ENCODE measurements at places on chromosomes 11 and 22. TPM values are rescaled to one million over a fixed set of nuclear protein-coding genes. Genes with fewer than 3 reads are reported as not detected.

- no peak for DNase-seq
These were observed 14.5 kb upstream of the CAPRIN1 start for GRCh38 chr11:34037016-34037415.

DNA sequence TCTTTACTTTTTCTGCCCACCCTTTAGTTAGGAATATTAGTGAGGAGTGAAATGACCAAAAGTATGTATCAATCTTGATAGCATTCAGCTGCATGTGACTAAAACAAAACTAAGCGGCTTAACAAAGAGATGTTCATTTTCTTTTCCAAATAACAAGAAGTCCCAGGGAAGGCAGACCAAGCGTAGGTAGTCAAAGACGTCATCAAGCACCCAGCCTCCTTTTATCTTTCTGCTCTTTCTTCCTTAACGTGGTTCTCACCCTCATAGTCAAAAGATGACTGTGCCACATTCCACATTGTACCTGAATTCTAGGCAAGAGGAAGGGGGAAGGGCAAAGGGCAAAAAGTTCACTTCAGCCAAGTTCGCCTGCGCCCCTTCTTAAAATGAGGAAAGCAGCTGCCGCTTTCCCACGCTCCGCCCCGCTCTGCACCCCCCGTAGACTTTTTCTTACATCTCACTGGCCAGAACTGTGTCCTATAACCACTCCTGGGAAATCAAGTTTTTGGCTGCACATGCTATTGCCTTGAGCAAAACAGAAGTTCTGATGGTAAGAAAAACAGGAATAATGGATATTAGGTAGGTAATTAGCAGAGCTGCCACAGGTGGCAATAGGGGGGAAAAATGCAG is 14.6 kb upstream of the PGM2L1 start:
- no peak for DNase-seq

DNA sequence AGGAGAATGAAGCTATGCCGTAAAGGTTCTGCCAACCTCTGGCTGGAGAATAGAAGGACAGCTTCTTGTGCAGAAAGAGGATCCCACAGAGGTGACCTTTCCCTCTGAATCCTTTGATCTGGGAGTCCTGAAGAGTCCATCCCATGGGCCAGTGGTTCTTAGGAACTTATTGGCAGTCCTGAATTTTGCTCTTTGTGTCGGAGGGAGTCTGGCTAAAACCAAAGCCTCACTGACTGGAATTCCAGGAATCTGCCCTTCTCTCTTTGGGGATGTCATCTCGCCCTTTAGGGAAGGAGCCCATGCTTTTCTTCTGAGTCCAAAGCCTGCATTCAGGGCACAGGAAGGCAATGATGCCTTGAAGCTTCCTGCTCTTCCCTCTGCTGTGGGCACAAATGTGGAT is 45.5 kb downstream of the PKNOX2 start:
- DNase-seq, result no peak

DNA sequence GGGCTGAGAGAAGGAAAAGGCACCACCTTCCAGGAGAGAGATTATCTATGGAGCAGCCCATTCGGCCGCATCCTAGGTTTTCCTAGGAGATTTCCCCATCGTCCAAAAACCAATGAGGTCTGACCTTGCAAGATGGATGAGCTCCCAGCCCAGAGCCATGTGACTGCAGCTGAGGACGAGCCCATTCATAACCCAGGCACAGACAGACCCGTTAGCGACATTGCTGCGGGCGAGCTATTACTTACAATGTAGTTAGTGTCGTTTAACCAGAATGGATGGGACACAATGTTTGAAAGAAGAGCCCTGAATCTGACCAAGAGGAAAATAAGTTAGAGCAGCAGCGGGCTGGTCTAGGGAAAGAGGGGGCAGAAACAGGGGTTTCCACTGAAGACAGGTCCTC is 395.9 kb upstream of the CADM1 start:
- DNase-seq, result no peak

DNA sequence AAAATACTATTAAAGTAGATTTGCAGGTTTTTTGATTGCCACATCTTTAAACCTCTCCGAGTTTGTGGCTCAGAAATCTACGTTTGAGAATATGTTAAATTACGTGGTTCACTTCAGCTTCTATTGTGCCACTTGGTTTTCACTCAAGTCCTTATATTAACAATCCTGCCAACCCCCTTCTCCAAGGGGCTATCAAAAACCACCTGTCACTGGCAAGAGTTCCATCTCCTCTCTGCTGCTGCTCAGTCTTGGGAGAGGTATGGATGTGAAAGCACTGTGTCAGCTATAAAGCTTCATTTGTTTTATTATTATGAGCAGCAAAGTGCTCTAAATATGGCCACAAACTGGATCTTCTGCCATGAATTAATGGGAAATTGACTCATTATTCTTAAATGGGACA is 197.5 kb upstream of the NARS2 start:
- no peak for DNase-seq

DNA sequence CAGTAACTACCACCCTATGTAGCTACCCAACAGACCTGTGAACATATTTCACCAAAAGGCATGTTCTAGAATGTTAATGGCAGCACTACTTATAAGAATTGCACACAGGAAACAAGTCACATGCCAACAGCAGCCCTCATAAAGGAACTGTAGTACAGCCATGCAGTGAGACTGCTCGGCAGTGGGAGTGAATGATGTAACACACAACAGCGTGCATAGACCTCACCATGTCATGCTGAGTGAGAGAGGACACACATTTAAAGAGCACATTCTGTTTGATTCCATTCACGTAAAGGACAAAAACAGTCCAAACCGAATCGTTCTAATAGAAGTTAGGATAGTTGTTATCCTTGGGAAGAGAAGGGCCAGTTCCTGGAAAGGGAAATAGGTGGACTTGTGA is 27.2 kb upstream of the KIRREL3 start:
- DNase-seq, result no peak

- no peak for DNase-seq
These were observed 3.3 kb downstream of the SELENOM start for GRCh38 chr22:31103899-31104694.

- DNase-seq, result no peak
These were observed 139.2 kb downstream of the WNT11 start for GRCh38 chr11:76067099-76067498.

DNA sequence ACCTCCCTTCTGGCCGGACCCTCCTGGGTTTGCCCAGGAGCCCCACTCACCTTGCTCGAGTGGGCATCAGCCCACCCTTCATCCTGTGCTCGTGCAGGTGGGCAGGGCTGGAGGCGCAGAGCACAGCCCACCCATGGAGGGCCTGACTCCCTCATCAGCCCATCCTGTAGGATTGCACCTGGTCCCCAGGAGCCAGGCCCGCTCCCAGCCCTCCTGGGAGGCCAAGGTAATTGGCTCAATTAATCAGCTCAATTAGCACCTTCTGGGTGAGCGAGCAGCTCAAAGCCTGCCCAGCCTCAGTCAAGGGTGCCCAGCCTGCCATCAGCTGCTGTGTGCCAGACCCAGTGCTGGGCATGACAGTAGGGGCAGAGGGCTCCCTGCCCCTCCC is 58.1 kb upstream of the NECTIN1 start:
- DNase-seq, result no peak

DNA sequence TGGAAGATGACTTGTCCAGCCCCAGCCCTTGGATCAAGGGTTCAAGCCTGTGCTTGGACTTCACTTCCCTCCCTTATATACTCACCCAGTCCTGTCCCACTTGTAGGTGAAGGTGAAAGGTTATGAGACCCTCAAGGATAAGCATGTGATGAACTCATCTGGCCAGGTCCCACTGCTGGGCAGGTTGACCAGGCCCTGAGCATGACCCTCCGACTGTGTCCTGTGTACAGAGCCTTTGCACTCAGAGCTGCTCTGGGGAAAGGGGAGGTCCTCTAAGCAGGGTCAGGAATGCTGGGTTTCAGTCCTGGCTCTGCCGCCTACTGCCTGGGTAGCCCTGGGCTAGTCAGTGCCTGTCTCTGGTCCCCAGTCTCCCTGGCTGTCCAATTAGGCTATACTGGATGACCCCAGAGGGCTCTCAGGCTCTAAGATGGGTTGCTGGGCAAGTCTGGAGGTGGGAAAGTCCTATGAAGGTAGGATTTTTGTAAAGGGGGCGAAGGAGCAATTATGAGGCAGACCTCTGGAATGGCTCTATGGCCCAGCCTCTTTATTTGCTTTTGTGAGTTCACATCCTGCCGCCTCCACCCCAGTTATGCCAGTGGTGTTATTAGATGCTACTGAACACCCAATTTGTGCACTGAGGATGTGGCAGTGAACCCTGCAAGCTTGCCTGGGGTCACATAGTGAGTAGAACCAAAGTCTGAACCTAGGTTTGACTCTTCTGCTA is 14.1 kb downstream of the DGAT2 start:
- no peak for DNase-seq

DNA sequence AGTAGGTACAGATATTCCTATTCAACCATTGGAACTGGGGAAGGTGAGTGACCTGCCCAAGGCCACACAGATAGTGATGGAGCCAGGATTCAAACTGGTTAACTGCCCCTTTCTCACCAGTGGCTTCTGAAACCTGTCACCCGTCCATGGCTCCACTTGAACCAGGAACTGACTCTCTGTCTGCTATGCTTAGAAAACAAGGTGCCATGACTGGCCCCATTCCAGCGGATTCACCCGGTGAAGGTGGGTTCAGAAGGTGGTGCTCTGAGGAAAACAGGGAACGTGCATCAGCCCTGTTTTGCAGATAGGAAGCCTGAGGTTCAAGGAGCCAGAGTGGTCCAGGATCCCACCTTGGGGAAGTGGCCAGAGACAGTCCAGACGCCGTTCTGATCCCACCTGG is 2.6 kb upstream of the PATZ1 start:
- no peak for DNase-seq

- DNase-seq, result no peak
These were observed 679 bp upstream of the DPP3 start for GRCh38 chr11:66479394-66480116.

GRCh38 chr22:50432131-50432876 is 42.5 kb downstream of the SBF1 start:
- no peak for DNase-seq

The RBMXL2 gene
- not detected for total RNA-seq

GRCh38 chr11:70732881-70733196 is 334.5 kb downstream of the CTTN start:
- DNase-seq, result no peak

DNA sequence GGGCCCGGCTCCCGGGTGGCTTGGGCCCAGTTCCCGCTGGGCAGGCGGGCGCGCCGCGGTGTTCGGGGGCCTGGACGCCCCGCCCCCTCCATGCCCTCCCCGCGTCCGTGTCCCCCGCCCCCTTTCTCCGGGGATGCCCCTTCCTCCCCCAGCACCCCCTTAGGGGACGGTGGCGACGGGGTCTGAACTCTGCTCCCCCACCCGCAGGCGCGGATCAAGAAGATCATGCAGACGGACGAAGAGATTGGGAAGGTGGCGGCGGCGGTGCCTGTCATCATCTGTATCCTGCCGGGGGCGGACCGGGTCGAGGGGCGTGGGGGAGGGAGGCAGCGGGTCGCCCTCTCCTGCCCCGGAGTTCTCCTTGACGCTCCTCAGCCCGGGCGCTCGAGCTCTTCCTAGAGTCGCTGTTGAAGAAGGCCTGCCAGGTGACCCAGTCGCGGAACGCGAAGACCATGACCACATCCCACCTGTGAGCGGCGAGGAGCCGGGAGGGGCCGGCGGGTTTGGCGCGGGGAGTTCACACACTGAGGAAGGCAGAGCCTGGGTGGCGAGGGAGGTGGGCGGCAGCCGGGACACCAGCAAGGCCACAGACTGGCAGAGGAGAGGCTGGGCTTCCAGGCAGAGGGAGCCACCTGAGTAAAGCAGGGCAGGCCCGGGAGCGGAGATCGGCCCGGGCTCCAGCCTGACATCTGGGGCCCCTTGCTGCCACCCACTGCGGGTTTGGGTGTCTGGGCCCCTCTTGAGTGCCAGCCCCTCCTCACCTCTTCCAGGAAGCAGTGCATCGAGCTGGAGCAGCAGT is 546 bp downstream of the DRAP1 start:
- DNase-seq, result no peak

DNA sequence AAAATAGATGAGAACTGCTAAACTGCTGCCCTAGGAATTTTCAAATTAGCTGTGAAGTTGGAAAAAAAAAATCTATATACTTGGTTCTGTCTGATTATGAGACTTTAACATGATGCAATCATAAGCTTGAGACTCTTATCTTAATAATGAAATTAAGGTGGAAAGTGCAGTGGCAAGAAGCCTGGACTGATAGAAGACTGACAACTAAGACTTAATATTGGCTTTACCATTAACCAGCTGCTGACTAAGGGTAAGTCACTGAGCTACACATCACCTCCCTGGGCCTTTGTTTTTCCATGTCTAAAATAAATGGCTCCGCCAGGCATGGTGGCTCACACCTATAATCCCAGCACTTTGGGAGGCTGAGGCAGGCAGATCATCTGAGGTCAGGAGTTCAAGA is 56.9 kb downstream of the SLC35F2 start:
- DNase-seq, result no peak

The OPCML gene
- total RNA-seq, result 0.10 TPM

DNA sequence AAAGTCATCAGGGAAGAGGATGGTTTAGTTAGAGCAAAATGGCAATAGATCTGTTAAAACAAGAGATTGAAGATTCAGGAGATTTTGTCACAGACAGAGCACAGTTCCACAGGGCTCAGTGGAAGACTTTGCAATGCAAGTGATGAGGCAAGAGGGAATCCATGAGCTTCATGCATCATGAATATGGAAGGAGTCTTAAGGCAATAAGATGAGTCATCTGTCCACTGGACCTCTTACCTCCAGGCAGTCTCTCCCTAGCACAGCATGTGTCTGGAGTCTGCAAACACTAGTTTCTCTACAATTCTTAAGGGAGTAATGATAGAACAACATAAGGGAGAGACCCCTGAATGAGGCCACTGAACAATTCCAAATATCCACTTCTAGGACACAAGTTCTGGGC is 245.7 kb downstream of the NXPE2 start:
- DNase-seq, result no peak

DNA sequence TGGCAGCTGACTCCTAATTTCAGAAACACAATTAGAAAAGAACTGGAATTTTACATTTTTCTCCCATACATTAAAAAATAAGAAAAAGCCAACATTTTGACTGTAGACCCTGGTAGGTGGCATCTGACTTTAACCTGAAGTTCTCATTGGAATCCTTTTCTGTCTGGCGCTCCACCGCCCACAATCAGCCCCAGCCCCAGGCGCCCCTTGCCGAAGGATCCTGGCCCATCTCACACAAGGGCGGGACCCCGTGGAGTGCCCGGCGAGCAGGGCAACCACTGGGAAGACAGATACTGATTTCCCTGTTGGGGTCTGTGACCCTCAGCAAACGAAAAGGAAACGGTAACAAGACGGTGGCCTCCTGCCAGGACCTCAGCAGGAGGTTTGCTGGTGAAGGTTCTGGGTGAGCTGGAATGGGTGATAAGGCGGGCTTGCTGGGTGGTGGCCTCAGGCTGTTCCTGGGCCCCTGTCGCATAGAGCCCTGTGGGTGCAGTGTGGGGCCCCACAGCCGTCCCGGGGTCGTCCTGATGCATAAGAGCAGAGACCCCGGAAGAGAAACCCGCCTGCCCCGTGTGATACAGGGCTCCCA is 15.7 kb downstream of the TSPO start:
- no peak for DNase-seq

The MICAL2 gene
- 0.63 TPM for total RNA-seq

The UPK3A gene
- not detected for total RNA-seq

The PATE4 gene
- not detected for total RNA-seq

- DNase-seq, result no peak
These were observed 45.7 kb downstream of the PACS1 start for GRCh38 chr11:66115638-66116301.

The MFNG gene
- not detected for total RNA-seq

The TRABD gene
- total RNA-seq, result 21.7 TPM

- no peak for DNase-seq
These were observed 1.8 kb downstream of the CDC42EP2 start for GRCh38 chr11:65316227-65317024.

GRCh38 chr11:9576701-9577381 is 3.4 kb downstream of the WEE1 start:
- DNase-seq, result no peak

- DNase-seq, result no peak
These were observed 424.7 kb downstream of the FAM181B start for GRCh38 chr11:82308979-82309378.
